ENCODE measurements at places on chromosomes 12 and 14.

GRCh38 chr14:24207104-24207551, 1.6 kb downstream of the TSSK4 start:
- no peak for DNase-seq

DNA sequence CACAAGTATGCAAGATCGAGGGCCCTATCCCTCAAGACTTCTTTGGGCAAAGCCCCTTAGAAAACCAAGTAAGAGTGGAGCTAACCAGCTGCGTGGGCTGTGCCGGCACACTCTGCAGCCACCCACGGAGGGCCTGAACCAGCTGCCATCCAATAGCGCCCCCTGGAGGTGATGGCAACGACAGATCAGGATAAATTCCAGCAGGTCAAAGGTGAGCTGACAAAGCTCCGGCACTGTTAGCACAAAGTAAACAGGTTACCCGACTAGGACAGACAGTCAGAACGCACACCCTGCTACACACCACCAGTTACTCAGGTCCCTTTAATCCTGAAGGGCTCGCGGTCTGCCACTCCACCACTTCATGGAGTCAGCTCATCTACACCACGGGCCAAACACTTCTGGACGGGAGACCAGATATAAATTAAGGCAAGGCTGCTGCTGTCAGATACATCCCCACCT, 4.9 kb downstream of the ZBTB39 start:
- peak; percentile 16 for DNase-seq

DNA sequence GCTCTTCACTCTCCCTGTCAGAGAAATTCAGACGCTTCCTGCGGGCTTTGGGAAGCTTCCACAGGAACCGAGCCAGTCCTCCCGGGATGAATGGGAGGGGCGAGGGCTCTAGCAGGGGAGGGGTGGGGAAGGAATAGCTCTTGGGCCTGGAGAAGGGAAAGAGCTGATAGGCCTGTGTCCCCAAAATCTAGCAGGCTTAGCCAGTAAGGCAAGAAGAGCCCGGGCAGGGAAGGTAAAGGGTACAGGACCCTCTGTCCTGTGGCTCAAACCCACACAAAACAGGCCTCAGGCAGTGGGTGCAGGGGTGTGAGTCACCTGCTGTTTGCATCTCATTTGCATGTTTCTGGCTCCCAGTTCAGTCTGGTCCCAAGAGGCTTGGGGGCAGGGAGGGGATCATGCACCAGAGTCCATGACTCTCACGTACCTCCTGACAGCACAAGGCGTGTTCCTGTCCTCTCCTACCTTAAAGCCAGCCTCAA, 8.7 kb upstream of the SMUG1 start:
- no peak for DNase-seq

- DNase-seq, result no peak
Observed at GRCh38 chr12:128852885-128853599, at the start of gene GLT1D1. Gene GLT1D1, plus strand, starts transcription at chr12:128853478. Its CDS starts 104 bp downstream, at chr12:128853582.

DNA sequence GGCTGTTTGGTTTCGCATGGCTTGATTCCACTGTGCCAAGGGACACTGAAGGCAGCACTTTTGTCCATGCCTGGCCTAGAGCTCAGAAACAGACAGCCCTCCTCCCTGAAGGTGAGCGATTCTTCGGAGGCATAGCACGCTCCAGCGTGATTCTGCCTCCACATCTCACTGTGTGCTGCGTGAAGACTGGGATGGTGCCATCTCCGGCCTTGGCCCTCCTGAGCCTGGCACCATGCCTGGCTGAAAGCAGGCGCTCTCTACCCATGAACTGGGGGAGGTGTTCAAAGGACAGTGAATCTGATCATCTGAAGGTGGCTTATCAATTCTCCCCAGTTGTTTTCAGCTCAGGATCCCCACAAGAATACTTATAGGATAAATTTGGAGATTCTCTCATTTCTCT, 187.4 kb downstream of the TTC7B start:
- no peak for DNase-seq

GRCh38 chr14:61498303-61498702, 176.9 kb downstream of the PRKCH start:
- no peak for DNase-seq

DNA sequence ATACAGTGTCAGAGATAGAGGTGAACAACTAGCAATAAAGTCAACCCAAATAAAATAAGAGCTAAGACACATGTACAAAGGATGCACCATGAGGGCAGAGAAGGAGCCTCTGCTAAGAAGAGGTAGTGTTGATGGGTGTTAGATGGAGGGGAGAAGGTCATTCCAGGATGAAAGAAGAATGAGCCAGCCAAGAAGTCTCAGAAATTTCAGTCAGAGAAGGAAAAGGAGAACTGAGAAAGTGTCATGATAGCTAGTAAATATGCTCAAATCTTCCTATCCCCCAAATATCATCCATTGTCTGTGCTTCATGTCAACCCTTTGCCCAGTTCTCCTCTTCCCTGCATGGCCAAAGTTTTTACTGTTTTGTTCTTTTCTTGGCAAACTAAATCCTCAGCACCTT, 225.2 kb upstream of the BTG1 start:
- DNase-seq, result no peak

DNA sequence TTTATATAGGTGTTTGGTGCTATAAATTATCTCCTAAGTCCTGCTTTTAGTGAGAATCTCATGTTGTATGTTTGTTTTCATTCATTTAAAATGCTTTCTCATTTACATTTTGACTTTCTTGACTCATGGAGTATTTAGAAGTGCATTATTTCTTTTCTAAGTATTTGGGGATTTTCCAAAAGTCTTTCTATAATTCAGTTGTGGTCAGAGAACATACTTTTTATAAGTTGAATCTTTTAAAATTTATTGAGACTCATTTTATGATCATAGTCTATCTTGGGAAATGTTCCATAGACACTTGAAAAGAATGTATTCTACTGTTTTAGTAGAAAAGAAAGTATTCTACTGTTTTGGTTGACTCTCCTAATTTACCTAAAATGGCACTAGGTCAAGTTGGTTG, 168.2 kb downstream of the AKAP6 start:
- DNase-seq, result no peak

- DNase-seq, result no peak
Observed at GRCh38 chr12:18280728-18281127, 19.4 kb downstream of the PIK3C2G start.

- DNase-seq, result no peak
Observed at GRCh38 chr14:69505338-69506240, 21.1 kb downstream of the PLEKHD1 start.

- DNase-seq, result no peak
Observed at GRCh38 chr12:103884316-103884715, 43.3 kb upstream of the NT5DC3 start.

DNA sequence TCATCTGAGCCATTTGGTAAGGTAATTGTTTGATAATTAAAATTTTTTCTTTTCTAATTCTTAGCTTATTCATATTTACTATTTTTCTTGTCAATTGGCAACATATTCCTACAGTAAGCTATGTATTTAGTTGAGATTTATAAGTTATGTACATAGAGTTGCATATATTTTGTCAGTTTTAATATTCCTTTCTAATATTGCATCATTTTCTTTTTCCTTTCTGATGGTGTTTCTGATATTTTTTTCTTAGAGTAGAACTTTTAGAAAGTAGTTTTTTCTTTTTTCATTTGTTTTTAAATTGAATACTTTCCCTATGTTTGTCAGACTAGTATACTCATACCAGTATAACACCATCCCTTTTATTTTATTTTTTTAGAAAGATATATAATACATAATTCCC, 131.3 kb downstream of the TTC6 start:
- DNase-seq, result no peak

- DNase-seq, result no peak
Observed at GRCh38 chr12:131452444-131452860, 258.4 kb upstream of the SFSWAP start.

- no peak for DNase-seq
Observed at GRCh38 chr12:53991077-53991460, 6.1 kb downstream of the HOXC10 start.

DNA sequence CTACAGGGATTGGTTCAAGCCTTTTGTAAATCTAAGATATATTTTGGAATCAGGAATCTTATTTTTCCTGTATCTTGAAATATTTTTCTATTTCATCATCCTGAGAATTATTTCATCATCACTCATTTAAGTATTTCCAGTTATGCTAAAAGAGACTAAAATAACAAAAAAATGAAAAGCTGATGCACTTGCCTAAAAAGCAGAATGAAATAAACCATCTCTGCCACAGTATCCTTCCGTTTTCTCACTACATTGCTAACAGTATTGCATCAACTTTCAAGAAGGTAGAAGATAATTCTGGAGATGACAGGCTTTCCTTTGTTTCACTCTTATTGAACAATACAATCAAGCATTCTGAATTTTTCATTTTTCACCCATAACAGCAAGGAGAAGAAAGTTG, 31.1 kb upstream of the EIF5 start:
- no peak for DNase-seq

- no peak for DNase-seq
Observed at GRCh38 chr12:92136026-92136730, 9.5 kb downstream of the BTG1 start.

- no peak for DNase-seq
Observed at GRCh38 chr12:58530742-58531062, 389.6 kb downstream of the LRIG3 start.

GRCh38 chr14:85172889-85173477, 357.0 kb upstream of the FLRT2 start:
- no peak for DNase-seq

DNA sequence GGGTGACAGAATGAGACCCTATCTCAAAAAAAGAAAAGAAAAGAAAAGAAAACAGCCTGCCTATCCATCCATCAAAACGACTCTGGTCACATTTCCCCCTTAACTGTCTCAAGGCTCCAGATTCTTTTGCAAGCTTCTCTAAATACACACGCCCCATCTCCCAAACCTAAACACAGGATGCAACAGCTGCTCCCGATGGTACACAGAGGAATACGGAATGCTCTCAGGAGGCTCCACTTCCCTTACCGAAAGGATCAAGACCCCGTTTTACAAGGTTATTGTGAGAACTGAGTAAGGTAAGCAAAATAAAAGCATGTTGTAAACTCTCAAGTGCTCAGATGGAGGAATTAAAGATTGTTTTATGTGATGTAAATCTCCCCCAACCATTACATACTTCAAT, 62.3 kb downstream of the NT5DC3 start:
- no peak for DNase-seq

GRCh38 chr12:11854011-11854499, 204.6 kb downstream of the ETV6 start:
- no peak for DNase-seq

- no peak for DNase-seq
Observed at GRCh38 chr12:66409195-66409871, 107.0 kb downstream of the HELB start.
